Fibroblast of the conjunctiva (primary cell): ENCODE measurements at places on chromosomes 5 and 9.

DNA sequence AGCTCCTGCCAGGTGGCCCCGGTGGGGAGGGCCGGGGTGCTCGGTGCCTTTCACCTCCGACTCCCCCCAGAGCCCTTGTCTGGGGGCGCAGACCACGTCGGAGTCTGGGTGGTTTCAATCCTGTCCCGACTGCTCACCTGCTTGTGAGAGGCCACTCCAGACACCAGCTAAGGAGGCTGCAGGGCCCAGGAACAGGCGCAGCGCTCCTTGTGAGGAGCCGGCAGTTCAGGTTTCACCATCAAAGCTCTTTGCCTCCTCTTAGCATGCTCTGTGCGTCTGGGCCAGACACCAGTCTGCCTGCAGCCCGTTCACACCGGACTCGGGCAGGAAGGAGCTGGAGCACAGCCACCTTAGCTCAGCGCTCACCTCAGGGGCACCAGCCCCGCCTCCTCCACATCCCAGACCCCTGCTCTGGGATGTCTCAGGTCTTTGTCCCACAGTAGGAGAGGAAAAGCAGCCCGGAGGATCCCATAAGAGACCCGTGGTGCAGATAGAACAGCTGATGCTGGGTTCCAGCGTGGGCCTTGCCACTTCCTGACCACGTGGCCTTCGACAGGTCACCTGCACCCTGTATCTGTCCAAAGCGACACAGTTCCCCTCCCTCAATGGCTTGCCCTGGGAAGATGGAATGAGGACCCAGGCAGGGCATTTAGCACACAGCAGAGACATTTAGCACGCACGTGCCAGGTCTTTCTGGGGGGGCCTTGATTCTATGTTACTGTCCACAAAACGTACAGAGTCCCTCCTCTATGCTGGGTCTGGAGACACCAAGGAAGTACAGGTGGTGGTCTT, 106.2 kb upstream of the LMX1B start:
- no peak for DNase-seq

GRCh38 chr9:128929560-128929959, 8.8 kb downstream of the PHYHD1 start:
- no peak for DNase-seq

DNA sequence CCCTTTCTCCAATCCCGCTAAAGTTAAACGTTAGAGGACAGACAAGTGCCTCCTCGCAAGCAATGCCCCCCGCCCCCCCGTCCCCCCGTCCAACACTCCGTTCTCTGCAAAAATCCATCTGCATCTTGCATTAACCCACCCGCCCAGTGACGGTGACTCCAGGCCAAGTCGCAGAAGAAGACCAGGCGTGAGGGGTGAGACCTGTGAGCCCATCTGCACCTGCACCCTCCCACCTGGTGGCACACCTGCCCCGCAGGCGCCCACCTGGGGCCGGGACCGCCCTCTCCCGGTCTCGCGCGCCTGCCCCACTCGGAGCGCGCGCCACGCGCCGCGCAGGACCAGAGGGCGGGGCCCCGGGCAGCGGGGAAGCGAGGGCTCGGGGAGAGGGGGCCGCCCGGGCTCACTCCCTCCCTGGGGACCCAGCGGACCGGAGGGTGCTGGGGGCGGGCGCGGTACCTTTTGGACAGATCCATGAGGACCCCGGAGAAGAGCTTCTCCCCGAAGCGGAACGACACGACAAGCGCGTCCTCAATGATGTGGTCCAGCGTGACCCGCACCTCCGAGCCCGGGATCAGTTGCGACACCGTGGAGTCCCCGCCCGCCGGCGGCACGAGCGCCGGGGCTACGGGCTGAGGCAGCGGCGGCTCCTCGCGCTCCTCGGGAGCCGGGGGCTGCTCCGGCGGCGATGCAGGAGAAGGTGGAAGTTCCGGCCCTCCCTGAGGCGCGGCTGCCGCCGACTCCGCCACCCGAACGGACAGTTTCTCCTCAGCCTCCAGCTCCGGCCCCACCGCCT, 705 bp downstream of the PWWP2A start:
- no peak for DNase-seq

- DNase-seq, result no peak
Observed at GRCh38 chr9:90103771-90104170, 499.0 kb downstream of the GADD45G start.

GRCh38 chr5:127203818-127204217, 86.8 kb upstream of the MEGF10 start:
- peak; percentile 12 for DNase-seq

GRCh38 chr9:128702949-128703615, 779 bp downstream of the PKN3 start:
- DNase-seq, result no peak

GRCh38 chr5:158153508-158153907, 294.6 kb upstream of the CLINT1 start:
- no peak for DNase-seq

DNA sequence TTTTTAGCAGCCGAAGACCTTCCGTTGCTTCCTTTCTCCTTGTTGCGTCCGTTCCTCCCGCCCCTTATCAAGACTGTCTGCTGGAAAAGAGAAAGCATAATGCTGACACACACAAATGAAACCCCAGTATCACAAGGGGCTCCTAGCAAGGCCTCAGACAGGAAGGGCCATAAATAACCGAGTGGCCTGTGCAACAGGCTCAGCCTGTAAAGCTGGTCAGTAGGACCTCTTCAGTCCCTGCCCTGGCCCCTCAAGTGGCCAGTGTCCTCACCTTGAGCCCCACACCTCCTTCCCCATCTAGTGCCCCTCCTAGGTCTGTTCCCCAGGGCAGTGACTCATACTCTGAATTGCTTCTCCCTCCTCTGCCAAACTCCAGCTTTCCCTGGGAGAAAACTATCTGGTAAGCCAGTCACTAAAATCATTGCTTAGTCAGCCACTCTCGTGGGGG, 174.6 kb upstream of the IL12B start:
- peak; percentile 30 for DNase-seq
